ENCODE measurements at places on chromosomes 6 and 20.

- DNase-seq: no peak
Measured at GRCh38 chr20:967796-968742, 34.0 kb downstream of the RSPO4 start.

- no peak for DNase-seq
Measured at GRCh38 chr20:2991532-2991931, 51.9 kb upstream of the GNRH2 start.

- DNase-seq: no peak
Measured at GRCh38 chr6:146546443-146547043, 2.9 kb downstream of the RAB32 start.

DNA sequence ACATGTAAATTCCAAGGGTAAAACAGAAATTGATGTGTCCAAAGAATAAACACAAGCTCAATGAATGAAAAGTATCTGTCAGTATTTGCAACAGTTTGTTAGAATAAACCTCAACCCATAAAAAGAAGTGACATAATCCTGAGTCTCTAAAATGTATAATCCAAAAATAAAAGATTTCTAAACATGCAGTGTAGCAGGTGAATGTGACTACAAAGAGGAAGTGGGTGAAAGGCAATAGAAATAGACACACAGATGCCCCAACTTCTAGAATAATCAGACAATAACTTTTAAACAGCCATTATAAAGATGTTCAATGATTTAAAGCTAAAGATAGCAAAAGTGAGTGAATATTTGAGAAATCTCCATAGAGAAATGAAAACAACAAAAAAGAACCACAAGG, 1009.2 kb upstream of the GJE1 start:
- DNase-seq: no peak

DNA sequence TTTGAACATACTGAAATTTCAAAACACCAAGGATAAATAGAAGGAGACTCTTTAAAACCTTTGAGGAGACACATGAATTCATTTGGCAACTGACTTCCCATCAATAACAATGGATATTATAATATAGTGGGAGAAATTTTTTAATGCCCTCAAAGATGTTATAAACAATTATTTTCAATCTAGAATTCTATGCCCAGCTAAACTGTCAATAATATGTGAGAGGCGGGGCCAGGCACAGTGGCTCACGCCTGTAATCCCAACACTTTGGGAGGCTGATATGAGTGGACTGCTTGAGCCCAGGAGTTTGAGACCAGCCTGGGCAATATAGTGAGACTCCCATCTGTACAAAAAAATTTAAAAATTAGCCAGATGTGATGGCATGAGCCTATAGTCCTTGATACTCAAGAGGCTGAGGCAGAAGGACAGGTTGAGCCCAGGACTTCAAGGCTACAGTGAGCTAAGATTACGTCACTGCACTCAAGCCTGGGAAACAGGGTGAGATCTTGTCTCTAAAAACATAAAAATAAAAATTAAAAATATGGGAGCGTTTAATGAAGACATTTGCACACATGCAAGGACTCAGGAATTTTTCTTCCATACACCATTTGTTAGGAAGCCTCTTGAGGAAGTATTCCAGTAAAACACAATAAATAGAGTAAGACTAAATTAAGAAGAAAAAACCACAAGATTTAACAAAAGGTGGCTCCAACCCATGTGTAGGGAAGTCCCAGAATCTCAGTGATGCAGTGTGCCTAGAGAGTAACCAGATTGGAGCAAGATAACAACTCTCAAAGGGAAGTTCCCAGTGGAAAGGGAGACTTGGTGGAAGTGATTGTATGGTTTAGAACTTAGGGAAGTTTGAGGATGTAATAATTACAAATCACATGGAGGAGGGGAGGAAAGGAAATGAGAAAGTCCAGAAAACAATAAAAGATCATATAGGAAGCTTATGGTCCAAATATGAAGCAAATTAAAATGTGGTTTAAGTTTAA, 26.3 kb upstream of the ETV7 start:
- DNase-seq: no peak

DNA sequence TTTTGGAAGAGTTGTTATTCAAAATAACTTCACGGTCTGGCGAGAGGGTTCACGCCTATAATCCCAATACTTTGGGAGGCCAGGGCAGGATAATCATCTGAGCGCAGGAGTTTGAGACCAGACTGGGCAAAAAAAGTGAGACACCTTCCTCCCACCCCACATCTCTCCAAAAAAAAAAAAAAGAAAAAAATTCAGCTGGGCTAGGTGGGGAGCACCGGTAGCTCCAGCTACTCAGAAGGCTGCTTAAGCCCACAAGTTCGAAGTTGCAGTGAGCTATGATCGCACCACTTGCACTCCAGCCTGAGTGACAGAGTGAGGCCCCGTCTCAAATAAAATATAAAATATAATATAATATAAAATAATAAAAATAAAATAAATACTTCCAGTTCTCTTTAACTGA, 10.4 kb downstream of the OR2B2 start:
- no peak for DNase-seq

GRCh38 chr20:51227744-51228143, 204.8 kb upstream of the KCNG1 start:
- DNase-seq: no peak

DNA sequence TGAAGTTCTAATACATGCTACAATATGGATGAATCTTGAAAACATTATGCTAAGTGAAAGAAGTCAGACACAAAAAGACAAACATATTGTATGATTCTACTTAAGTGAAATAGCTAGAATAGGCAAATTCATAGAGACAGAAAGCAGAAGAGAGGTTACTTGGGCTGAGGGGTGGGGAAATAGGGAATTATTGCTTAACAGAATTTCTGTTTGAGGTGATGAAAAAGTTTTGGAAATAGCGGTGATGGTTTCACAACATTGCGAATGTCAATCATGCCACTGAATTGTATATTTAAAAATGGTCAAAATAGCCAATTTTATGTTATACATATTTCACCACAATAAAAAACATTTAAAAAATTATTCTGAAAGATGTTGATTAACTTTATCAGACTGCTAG, 6.1 kb downstream of the SLC26A8 start:
- no peak for DNase-seq

DNA sequence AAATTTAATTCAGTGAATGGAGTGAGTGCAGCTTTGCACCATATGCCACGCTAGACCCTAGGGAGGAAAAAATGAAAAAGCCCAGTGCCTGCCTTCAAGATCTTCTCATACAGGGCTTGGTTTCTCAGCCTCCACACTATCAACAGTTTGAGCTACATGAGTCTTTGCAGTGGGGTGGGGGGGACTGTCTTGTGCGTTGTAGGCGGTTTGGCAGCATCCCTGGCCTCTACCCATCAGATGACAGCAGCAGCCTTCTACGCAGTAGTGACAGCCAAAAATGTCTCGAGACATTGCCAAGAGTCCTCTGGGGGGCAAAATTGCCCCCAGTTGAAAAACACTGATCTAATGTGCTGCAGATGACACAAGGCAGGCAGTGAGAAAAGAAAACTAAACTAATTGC, 6.2 kb downstream of the CDH22 start:
- no peak for DNase-seq

- DNase-seq: no peak
Measured at GRCh38 chr6:44820321-44820720, 432.8 kb downstream of the CDC5L start.

DNA sequence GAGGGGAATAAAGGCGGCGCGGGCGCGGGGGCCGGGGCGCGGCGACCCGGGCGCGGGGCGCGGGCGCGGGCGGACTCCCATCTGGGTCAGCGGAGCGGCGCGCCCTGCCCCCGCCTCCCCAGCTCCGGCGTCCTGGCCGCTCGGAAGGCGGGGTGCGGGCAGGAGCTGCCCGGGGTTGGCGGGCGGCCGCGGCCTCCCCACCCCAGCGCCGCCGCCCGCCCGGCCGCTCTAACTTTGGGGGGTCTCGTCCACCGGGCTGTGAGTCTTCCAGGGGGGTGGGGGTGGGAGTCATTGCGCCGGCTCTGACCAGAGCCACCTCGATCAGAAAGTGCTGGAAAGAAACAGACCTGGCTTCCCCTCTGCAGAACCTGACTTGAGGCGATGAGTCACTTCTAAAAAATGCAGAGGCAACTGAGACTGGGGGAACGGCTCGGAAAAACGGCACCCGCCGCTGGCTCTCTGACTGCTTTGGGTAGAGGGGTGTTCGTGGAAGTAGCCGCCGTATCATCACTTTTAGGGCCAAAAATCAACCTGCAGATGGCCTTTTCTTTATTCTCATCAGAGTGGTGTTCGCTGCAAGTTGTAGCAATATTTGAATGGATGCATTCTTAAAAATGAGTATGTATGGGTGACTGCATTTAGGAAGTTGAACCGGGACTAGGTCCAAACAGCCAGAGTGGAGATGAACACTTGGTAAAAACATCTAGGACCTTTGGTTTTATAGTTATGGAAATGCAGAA, 667 bp downstream of the CAP2 start:
- no peak for DNase-seq

GRCh38 chr6:43667245-43668150, 20.1 kb downstream of the MRPS18A start:
- DNase-seq: peak; percentile 73

- no peak for DNase-seq
Measured at GRCh38 chr6:89834884-89835792, 5.5 kb downstream of the CASP8AP2 start.

- DNase-seq: no peak
Measured at GRCh38 chr6:18667612-18668011, 280.5 kb downstream of the RNF144B start.

- no peak for DNase-seq
Measured at GRCh38 chr6:143745166-143746133, 67.7 kb downstream of the PHACTR2 start.

GRCh38 chr20:11740975-11741374, 176.7 kb upstream of the BTBD3 start:
- DNase-seq: no peak

DNA sequence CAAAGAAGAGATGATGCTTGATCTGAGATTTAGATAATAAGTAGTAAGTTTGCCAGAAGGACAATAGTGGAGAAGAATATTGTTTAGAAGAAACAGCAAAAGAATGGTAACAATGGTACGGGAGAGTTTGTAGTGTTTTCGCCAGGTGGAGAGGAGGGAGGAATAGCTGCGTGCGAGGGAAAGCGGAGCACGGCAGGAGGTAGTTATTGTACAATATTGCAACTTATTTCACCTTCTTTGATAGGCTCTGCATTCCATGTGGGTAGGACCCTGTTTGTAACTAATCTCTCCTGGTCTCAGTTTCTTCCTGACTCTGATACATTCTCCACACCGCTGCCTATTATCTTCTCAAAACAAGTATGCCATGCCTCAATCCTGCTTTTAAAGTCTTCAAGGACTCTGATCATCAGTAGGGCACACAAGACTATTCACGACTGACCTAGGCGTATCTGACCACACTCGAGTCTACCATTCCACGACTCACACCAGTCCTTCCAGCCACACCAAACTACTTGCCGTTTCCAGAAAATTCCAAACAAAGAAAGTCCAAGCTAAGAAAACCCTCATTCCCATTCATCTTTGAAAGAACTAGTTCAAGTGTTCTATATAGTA, 1.1 kb downstream of the PPIL4 start:
- DNase-seq: no peak

DNA sequence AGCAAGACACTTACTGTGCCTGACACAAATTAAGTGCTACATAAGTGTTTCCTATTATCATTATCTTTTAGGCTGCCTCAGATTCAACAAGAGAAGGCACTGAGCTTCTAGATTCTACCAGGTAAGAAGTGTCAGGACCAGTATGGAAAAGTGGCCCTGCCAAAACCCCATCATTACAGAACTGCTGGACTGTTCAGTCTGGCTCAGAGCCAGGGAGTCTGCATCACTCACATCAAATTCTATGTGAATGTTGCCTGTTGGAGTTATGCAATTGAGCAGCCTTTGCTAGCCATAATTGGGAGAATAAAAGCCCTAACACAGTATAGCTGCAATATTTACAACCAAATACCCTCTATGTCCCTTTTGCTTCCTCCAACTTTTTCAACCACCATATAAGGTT, 70.9 kb downstream of the ATG5 start:
- DNase-seq: no peak

DNA sequence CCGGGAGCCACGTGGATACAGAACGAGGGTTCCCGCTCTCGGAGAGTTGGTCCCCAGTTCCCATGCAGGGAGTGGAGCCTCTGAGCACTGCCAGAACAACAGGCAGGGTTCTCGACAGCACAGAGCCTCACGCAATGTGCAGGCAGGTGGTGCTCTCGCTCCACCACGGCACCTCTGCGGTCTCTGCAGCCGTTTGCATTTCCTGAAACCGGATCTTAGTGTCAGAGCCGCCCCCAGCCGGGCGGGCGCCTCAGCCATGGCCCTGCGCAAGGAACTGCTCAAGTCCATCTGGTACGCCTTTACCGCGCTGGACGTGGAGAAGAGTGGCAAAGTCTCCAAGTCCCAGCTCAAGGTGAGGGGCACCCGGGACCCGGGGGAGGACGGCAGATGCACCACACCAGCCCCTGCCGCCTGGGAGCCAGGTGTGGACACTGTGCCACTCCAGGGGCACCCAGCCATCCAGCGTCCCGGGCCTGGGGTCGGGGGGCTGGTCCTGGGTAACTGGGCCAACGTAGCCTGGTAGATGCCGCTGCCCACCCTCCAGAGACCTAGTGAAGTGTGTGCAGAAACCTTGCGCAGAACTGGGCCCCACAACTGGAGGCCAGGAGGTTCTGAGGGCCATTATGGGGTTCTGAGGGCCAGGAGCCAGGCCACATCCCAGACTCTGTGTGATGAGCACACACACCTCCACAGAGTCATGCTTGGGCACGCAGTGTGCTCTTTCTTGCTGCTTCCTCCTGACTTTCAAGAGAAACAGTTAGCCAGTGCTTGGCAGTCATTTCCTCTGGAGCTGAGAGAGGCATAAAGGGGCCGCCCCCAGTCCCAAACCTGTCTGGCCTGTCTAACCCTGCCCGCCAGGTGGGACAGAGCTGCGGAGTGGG, at the start of gene DEF6:
Gene DEF6, plus strand, starts transcription at position 218 of the 881 bp plus-strand sequence. Its CDS starts 39 bp downstream, at position 257.
- peak; percentile 82 for DNase-seq

- DNase-seq: no peak
Measured at GRCh38 chr6:131139599-131139998, 4.3 kb downstream of the AKAP7 start.

- DNase-seq: no peak
Measured at GRCh38 chr6:137560184-137560563, 66.0 kb upstream of the OLIG3 start.

- no peak for DNase-seq
Measured at GRCh38 chr6:125031385-125031784, 69.1 kb downstream of the RNF217 start.

- DNase-seq: no peak
Measured at GRCh38 chr6:165599121-165599520, 63.9 kb downstream of the PDE10A start.

GRCh38 chr6:143337201-143337949, 113.1 kb downstream of the ADAT2 start:
- peak; percentile 20 for DNase-seq

GRCh38 chr20:5180421-5180820, 53.6 kb downstream of the CDS2 start:
- DNase-seq: no peak

All from T follicular helper cell (primary cell).